ENCODE measurements at places on chromosomes 4 and X. TPM values are rescaled to one million over a fixed set of nuclear protein-coding genes. Genes with fewer than 3 reads are reported as not detected.

The DNAAF6 gene
- not detected for total RNA-seq

The SPANXN4 gene
- not detected for total RNA-seq

The MAGEA12 gene
- not detected for total RNA-seq

GRCh38 chrX:86322913-86323312, 174.7 kb downstream of the DACH2 start:
- no peak for DNase-seq

DNA sequence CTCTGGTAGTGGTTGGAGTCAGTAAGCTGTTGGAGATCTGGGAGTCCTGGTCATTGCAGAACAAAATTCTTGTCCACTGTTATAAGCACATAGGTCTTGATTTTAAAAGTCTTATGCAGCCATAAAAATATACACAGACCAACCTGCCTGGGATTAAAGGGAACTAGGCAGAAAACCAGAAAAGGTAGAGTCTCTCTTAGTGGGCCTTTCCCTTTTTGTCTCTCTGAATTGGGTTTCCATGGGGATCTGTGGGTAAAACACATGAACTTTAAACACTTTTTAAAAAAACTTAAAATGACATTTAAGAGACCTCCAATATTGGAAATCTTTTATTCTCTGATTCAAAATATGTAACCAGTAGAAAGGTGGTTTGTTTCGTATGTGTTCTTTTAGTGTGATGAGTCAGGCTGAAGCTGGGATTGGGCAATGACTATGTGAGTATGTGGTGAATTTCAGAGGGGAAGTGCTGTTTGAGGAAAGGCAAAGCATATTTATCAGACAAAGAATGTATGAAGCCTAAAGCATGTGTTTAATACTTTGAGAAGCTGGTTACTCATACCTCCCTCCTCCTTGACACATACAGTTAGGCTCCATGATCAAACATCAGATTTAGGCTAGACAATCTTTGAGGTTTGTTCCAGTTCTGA, 29.6 kb downstream of the SLC16A2 start:
- no peak for DNase-seq

DNA sequence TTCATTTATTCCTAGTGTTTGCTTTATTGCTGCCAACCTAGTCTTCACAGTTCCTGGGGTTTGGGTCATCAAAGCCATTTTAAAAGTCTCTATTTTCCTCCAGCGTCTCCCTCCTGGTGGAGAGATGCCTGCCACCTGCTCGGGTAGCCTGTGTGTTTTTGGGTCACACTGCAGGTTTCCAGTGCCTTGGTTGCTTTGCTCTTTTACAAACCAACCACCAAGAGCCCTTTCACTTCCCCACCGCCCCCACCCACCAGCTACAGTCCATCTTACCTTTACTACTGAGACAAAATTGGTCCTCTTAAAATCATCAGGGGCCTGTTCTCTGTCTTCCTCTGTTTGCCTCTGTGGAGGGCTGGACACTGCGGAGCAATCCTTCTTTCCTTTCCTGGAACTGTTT, 280.5 kb upstream of the GATB start:
- no peak for DNase-seq

DNA sequence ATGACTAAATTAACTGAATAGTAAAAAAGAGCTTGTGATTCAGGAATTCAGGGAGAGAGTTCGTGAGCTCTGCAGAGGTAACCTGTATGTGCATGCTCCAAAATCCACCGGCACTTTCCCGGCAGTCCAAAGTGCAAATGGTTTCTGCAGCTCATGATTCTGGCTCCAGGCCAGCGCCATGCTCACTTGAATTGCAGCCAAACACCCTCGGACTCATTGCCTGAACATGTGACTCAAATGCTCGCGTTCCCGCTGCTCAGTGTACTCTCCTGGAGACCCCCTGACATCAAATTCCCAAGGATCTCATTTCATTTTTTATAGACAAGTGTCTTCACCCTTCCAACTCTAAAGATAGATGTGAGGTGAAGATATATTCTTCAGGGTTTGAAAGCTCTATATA, 44.1 kb upstream of the SH3RF1 start:
- DNase-seq: no peak

DNA sequence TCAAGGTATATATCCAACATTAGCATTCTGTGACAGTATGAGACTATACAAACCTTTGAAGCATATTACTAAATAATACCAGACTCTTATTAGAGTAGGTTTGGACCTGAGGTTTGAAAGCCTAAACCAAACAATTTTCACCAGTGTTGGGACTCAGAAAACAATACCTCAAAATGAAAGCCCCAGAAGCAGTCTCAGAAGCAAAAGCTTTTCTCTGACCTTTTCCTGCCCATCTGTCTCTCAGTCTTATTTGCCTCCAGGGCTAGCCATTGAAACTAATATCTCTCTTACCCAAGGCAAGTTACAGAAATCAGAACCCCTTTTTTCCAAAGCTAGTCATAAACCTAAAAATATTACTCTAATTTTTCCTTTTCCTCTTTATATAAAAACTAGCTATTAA, 163.3 kb downstream of the PTCHD1 start:
- no peak for DNase-seq

All from upper lobe of left lung (tissue), 6 donors.